Stimulated activated CD8-positive, alpha-beta memory T cell treated with anti-CD3 and anti-CD28 coated beads, Interleukin-4, amount 100 ng/mL, for 4 hours (primary cell): ENCODE measurements at places on chromosomes 1 and 21.

- DNase-seq = peak; percentile 56
Observed at GRCh38 chr1:206703661-206704060, 19.0 kb downstream of the MAPKAPK2 start.

- DNase-seq = no peak
Observed at GRCh38 chr1:206578068-206578977, 33.9 kb downstream of the EIF2D start.

DNA sequence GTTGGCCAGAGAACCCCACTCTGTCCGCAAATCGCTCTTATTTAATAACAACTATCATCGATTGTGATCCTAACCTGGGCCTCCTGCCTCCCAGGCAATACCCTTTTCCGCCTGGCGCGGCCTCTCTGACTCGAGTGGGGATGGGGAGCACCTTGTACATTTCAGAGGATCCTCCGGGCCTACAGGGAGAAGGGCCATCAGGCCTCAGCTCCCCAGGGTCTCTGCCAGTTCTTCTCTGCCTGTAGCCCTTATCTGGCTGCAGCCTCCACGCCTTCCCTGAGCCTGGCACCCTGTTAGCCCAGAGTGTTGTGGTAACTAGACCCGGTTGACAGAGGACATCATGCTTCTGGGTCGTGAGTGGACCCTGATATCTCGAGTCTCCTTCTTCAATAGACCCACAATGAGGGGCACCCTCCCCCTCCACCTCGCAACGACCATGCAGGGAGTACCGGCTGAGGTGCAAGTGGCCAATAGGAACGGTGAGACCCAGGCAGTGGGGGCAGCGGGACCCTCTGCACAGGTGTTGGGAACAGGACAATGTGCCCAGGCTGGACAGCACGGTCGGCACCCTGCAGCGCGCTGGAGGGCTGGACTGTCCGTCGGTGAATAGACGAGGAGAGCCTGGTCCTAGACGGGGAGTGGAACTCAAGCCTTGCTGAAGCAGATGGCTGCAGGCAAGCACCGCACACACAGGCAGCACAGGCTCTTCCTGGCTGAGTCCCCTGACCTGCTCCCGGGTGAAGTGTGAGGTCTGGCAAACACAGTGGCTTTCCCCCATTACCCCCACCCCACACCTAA, 7.1 kb upstream of the CRYBG2 start:
- no peak for DNase-seq

DNA sequence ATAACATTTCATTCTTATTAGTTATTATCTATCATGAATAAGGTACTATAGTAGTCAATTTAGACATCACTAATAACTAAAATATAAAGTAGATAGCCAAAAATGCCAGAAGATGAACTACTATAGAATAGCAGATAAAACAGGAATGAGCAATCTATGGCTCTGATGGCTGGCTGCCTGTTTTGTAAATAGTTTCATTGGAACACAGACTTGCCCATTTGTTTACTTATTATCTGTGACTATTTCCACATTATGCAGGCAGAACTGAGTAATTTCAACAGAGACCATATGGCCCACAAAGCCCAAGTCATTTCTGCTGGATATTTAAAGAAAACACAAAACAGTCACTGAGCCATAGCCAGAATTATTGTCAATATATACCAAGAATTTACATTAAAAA, 222.1 kb downstream of the COL24A1 start:
- no peak for DNase-seq

DNA sequence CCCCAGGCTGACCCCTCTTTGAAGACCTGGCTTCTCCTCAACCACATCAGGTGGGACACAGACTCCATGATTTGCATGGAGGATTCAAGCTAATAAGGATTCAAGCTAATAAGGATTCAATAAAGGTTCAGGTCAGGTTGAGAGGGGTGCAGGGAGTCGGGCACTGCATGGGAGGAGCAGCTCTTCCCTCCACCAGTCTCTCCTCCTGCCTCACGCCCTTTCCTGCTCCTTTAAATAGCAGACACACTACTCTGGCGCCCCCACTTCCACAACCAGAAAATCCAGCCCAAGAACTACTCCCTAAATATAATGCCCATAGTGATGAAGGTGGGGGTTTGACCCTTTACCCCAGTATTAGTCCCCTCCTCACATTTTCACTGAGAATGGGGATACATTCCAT, 7.1 kb downstream of the MEX3A start:
- DNase-seq = no peak

DNA sequence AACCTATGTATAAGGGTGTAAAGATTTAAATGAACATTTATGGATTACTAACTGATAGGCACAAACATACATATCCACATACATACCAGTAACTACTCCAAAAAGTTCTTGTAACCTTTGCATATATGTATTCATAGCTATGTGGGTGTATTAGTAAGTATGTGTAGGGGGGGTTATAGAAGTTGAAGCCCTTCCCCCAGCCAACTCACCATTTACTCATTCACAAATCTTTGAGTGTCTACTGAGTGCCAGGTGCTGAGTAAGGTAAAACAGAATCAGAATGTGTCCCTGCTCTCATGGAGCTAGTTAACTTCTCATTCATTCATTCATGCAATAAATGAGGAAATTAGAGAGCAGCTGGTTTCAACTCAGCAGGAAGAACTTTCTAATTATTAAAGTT, 1.3 kb downstream of the C1orf146 start:
- no peak for DNase-seq

DNA sequence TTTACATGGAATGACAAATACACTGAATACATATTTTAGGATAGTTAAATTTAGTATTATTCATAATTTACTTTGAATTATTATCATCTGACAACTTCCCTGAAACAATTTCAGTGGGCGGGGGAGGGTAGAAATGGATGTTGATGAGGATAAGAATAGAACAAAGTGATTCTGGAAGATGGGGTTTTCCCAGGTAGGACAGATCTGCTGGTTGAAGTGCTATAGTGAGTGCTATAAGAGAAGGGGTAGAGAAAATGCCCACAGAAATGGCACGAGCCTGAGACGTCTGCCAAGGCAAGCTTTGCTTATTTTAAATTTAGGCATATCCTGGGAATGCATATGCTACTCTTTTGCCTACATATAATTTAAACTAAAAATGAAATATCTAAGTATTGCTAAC, 3.2 kb downstream of the CFH start:
- no peak for DNase-seq

GRCh38 chr21:34009193-34009592, 64.2 kb upstream of the MRPS6 start:
- no peak for DNase-seq

DNA sequence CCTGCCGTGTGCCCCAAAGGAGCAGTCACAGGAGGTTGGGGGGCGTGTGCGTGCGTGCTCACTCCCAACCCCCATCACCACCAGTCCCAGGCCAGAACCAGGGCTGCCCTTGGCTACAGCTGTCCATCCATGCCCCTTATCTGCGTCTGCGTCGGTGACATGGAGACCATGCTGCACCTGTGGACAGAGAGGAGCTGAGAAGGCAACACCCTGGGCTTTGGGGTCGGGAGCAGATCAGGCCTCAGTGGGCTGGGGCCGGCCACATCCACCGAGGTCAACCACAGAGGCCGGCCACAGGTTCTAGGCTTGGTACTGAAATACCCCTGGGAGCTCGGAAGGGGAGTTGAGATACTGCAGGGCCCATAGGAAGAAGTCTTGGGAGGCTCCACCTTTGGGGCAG, 23.5 kb downstream of the COL6A1 start:
- DNase-seq = no peak

- DNase-seq = no peak
Observed at GRCh38 chr1:198177546-198177945, 20.7 kb downstream of the NEK7 start.

DNA sequence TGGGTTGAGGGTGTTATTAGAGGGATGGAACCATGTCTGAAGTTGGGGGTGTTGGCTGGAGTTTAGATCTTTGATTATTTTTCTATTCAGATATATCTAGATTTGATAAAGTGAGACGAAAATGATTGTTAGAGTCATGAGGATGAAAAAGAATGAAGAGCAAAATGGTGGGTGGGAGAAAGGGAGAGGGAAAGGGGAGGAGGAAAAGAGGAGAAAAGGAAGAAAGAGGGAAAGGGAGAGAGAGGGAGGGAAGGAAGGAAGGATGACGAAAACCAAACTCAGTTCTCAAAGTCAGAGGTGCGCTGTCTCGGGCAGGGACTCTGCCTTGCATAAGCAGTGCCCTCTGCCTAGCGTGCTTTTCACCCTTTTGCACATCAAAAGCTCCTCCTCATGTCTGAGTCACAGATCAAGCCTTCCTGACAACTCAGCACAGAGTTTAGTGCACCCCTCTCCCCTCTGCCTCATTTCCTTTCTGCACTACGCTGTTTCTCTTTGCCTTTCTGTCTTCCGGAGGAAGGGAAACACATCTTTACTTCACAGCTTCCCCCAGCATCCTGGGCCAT, 225.8 kb upstream of the PROX1 start:
- no peak for DNase-seq

DNA sequence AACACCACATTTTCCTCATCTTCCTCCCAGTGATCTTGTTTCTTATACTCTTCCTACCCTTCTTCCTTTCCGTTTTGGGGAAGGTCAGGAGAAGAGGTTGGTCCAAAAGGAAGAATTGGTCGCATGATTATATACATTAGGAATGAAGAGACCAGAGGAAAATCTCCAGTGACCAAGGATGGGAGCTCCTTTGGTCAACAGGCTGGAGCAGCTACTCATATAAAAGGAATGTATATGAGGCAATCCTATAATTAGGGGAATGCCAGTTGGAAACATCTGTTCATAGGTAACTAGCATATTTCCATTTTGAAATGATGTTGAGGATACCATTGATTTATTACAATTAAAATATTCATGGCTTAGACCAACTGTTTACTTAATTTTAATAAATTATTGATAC, 114.5 kb downstream of the LRRC40 start:
- no peak for DNase-seq

DNA sequence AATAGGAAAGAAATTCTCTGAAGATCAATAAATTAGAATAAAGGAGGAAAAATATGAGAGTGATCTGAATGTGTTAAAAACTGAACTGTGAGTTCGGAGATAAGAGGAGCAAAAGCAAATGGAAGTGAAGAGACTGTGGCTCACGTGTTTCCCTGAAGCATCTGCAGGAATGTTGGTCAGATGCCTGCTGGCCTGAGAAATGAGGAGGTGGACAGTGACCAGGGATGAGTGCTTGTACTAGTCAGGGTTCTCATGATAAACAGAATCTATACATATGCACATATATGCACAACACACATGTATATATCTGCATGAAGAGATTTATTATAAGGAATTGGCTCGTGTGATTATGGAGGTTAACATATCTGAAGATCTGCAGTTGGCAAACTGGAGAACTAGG, 103.4 kb upstream of the TIAM1 start:
- DNase-seq = no peak

- DNase-seq = no peak
Observed at GRCh38 chr1:211548321-211549091, 30.5 kb downstream of the SLC30A1 start.

GRCh38 chr1:42733415-42734200, 6.4 kb downstream of the CLDN19 start:
- DNase-seq = no peak

GRCh38 chr1:184437291-184437690, 50.5 kb downstream of the C1orf21 start:
- DNase-seq = no peak

- DNase-seq = no peak
Observed at GRCh38 chr1:93500275-93500674, 52.4 kb downstream of the FNBP1L start.

- no peak for DNase-seq
Observed at GRCh38 chr1:207115269-207115668, 11.2 kb downstream of the C4BPA start.

- DNase-seq = no peak
Observed at GRCh38 chr21:32842146-32842545, 70.6 kb upstream of the PAXBP1 start.

GRCh38 chr1:209219791-209220524, 363.6 kb upstream of the CAMK1G start:
- no peak for DNase-seq

- DNase-seq = no peak
Observed at GRCh38 chr1:212557739-212558692, 50.5 kb upstream of the ATF3 start.

- no peak for DNase-seq
Observed at GRCh38 chr1:210684466-210685294, 356.0 kb downstream of the HHAT start.

DNA sequence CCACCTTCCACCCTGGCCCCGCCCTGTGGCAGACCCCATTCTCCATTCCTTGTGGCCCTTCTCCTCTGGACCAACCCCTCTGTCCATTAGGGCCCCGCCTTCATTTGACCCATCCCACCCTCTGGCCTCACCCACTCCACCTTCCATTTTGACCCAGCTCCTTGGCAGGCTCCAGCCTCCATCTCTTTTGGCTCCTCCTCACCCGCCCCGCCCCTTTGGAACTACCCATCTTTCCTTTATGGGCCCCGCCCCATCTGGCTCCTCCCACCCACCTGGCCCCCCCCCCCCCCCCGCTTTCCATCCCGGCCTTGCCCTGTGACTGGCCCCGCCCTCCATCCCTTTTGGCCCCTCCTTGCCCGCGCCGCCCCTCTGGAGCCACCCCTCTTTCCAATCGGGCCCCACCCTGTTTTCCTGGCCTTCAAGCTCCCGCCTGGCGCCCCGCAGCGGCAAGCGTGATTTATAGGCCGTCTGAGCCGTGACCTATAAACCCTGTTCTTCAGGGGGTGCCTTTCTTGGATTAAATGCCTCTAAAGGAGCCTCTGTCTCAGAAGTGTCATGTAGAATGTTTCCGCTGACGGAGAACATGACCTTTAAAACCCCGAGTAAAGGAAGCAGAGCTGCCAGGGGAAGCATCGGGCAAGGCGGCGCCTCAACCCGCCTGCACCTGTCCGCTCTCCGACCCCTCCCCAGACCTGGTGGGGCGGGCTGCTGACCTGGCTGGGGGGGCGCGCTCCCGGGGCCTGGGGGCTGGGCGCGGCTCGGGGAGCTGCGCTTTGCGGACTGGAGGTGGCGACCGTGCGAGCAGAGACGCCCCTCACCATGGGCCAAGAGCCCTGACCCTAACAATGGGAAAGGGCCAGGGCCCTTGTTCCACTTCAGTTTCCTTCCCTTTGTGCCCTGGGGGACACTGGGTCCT, 178.0 kb downstream of the CAMTA1 start:
- DNase-seq = no peak

DNA sequence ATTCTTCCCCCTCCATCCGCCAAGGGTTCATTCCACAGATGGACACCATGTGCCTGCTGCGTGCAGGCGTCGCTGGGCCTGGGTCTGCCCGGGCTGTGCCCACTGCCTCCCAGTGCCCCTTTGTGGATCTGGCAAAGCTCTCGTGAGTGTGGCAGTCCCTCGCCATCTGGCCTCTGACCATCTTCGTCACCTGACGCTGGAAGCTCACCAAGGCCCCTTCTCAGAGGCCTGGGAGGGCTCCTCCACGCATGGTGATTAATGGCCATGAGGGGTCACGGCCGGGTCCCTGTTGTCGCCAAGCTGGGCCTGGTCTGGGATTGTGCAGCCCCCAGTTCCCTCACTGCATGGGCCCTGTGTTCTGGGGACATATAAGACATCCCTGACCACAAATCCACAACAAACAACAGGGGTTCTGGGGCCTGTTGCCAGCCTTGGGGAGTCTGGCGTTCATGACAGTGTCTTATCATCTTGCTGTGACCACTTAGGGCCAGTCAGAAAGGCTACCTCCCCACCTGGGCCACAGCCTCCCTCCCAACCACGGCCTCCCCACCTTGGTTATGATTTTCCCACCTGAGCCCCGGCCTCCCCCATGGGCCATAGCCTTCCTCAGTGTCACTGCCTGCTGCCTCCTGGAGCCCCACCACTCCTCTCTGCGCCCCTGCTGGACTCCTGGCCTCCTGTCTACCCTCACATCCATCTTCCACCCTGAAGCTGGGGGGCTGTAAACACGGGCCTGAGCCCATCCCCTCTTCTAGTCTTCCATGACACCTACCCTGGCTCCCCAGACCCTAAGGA, 27.9 kb downstream of the SLC45A1 start:
- DNase-seq = no peak
